Stimulated activated CD8-positive, alpha-beta memory T cell treated with anti-CD3 and anti-CD28 coated beads, Interleukin-15, amount 100 ng/mL, for 48 hours (primary cell): ENCODE measurements at places on chromosomes 1 and 21.

DNA sequence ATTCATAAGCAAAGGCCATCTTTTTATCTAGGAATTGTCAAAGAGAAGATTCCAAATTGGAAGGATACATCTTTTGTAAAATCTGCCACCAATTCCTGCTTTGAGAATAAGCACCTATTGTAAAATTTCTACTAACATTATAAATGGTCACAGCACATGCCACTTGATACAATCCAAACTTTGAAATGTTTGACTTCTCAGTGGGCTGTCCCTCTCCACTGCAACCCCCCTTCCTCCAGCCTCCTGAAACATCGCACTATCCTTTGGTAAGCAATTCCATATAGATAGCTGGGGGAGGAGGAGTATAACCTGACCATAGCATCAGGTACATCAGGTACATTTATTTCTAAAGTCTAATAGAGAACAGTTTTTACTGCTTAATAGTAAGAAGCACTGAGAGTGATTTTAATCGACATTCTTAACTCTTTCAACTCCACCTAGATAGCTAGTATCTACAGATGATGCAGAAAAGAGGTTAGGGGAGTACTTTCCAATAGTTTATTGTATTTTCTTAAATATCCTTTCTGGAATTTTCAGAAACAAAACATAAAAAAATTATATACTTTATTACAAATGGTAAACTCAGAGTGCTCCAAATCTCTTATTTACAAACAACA is 2.9 kb downstream of the JUN start:
- no peak for DNase-seq

DNA sequence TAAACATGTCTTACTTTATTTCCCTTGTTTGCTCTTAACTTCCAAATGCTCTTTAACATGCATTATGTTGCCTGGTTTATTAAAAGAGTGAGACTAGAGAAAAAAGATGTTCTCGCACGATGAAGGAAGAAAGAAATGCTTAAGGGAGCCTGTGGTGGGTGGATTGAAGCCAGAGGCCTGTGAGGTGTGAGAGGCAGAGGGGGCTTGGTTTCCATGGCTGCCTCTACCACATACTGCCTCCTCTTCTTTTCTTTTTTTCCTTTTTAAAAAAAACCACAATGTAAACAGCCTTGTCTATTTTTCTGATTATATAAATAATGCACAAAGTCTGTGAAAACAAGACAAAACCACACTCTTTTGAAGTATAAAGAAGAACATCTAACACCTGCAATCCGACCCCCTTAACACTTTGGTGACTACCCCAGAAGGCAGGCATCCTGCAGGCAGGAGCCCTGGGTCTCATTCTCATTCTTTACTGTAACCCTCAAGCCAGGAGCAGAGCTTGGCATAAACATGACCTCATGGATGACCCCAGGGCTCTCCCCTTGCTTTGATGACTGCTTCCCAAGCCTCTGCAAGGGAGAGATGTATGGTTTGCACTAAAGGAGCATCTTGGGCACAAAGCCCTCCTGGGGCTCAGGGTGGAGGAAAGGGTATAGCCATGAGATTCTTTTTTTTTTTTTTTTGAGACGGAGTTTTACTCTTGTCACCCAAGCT is 10.1 kb upstream of the PARP1 start:
- DNase-seq: no peak

DNA sequence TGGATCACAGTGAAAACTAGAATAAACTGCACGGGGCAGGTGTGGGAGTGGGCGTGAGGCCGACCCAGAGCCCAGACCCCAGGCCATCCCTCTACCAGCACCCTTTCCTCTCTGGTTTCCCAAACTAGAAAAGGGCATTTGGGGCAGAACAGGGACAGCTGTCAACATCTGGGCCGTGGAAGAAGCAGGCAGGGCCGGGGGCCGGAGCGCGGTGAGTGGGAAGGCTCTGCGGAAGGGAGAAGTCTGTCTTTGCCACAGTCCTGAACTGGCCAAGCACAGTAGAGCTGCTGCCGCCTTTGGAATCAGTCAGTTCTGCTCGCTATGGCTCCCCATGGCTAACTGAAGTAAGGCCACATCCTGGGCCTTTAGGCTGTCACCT is 6.6 kb downstream of the CCDC24 start:
- no peak for DNase-seq

- DNase-seq: no peak
Measured at GRCh38 chr1:11944358-11944931, 9.9 kb downstream of the PLOD1 start.

DNA sequence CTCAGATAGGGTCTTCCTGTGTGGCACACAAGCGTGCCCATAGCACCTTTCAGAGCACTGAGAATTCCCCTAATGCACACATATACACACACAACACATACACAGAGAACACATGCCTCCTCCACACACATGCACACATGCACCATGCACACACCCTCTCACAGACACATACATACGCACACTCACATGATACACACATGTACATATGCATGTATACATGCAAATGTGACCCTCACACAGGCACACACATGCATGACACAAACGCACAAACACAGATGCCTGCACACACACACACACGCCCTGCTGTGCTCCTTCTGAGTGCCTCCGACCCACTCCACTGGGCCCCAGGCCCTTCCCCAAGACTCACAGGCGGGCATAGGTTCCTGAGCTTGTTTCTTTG is 251.0 kb downstream of the PTPRU start:
- no peak for DNase-seq

GRCh38 chr21:28669971-28670653 is 322.6 kb downstream of the LTN1 start:
- DNase-seq: no peak

DNA sequence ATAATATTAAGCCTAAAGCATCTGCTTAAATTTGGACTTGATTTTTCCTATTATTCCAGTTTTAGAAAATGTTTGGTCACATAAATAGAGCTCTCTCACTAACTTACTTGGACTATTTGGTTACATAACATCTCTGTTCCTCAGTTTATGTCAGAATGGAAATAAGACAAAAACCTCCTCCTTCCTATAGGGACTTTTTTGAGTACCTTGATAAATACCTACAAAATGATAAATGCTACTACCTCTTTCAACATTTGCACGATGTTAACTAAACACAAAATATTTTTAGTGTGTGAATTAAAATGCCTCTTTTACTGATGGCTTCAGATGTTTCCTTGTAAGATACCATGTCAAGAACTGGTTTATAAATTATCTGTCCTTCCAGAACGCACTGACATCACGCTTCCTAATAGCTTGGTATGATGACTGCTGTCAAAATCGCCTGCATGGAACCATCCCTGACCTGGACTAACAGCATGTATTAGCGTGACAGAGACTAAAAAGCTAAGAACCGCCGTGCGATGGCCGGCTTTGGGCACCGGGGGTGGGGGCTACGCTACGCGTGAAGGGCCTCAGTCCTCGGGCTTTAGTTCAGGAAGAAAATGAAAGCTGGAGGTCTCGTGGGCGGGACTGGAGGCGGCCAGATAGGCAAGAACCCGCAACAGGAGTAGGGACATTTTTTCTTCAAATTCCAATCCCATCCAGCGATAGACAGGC is 133.2 kb upstream of the BARHL2 start:
- DNase-seq: no peak

DNA sequence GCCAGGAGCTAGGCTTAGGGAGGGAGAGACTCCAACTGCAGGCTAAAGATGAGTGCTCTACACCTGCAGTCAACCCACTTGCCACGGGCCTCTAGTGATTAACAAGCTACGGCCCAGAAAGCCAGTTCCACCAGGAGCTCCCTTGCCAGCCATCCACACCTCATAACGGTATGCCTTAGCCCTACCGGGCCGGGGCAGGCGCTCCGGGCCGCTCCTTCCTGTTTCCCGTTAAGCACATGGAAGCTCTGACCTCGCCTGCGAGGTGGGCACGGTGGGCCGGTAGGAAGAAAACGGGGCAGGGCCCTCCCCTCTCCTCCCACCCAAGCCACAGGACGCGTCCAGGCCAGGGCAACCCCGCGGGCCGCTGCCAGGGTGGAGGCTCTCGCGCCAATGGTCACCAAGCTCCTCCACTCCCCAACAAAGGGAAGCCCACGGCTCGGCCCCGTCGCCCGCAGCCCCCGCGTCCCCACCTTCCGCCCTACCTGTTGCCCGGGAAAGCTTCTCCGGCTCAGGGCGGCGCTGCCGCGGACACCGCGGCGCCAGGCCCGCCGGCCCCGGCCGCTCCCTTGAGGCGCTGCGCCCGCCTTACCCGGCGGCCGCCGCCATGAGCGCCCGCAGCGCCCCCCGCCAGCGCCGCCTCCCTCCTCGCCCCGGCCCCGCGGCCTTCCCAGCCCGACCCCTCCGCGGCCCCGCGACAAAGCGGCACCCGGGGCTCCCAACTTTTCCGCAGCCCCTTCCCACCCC is 627 bp downstream of the CERS2 start:
- no peak for DNase-seq

DNA sequence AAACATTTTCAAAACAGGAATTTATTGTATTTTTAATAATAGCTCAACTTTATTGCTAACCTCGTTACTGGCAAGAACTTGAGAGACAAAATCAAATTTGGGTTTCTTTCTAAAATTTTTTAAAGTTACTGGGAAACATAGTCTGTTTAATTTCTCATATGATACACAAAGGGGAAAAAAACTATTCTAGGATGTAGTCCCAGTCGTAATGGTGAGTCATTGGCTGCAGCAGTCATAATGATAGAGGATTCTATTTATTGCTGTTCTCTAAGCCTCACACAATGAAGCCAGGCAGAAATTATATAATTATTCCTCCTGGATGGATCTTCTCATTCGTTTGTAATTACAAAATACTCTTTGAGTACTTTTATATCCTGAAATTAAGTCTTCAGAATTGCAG is 326.5 kb upstream of the SGIP1 start:
- no peak for DNase-seq

DNA sequence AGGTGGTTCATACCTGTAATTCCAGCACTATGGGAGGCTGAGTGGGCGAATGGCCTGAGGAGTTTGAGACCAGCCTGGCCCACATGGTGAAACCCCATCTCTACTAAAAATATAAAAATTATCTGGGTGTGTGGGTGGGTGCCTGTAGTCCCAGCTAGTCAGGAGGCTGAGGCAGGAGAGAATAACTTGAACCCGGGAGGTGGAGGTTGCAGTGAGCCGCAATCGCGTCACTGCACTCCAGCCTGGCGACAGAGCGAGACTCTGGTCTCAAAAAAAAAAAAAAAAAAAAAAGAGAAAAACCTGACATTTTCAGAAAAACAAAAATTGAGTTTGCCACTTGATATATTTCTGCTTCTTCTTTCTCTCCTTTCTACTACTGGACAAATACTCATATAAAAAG is 24.3 kb downstream of the CA6 start:
- no peak for DNase-seq
